ENCODE measurements at places on chromosomes 16 and 17. TPM values are rescaled to one million over a fixed set of nuclear protein-coding genes. Genes with fewer than 3 reads are reported as not detected.

Gene C17orf78
- total RNA-seq, result not detected

Gene PYY
- total RNA-seq, result not detected

Gene SLC5A10
- total RNA-seq, result not detected

Gene CMTM1
- total RNA-seq, result 10.4 TPM

Gene MAP3K14
- 7.5 TPM for total RNA-seq

Gene ATF7IP2
- 33.4 TPM for total RNA-seq

Gene TPPP3
- total RNA-seq, result 41.0 TPM

Gene SDR42E1
- total RNA-seq, result not detected

Gene LRRC37A2
- 15.9 TPM for total RNA-seq

All from dorsolateral prefrontal cortex (tissue), 122 donors.